ENCODE measurements at places on chromosomes 13 and 19.

DNA sequence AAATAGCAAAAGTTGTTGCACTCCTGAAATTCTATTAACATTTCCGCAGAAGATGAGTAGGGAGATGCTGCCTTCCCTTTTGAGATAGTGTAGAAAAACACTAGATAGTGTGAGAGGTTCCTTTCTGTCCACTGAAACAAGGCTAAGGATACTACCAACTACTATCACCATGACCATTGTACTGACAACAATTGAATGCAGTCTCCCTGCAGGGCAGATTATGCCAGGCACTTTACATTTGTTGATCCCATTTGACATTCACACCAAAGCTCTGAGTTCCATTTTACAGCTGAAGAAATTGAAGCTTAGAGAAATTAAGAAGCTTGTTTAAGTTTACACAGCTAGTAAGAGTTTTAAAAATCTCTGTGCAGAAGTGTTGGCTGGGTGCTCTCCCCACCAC is 55.0 kb downstream of the CYSLTR2 start:
- DNase-seq, result no peak

DNA sequence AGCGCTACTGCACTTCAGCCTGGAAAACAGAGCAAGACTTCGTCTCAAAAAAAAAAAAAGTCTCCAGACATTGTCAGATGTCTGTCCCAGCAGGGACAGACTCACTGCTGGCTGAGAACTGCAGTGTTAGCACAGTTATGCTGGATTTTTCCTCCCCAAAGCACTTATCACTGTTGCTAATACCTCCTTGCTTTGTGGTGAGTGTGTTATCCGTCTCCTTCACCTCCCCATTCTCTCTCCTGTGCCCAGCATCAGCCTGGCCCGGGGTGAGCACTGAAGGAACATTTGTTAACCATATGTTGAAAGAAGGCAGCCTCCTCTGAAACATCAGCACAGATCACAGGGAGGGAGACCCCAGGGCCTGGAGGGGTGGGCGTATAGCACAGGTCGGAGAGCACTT is 11.3 kb downstream of the MYO9B start:
- DNase-seq, result no peak

DNA sequence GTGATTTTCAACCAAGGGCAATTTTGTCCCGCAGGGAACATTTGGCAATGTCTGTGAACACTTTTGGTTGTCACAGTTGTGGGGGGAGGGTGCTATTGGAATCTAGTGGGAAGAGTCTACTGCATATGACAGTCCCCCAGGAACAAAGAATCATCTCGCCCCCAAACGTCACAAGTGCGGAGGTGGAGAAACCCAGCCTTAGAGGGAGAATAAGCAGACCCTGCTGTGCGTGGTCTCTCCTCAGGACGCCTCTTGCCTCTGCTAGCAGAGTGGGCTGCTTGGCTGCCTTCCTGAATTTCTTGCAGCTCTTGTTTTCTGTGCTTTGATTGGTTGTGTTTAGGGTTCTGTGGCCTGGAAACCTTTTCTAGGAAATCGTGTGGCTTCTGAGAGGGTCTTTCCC is 42.5 kb downstream of the NFIX start:
- no peak for DNase-seq

DNA sequence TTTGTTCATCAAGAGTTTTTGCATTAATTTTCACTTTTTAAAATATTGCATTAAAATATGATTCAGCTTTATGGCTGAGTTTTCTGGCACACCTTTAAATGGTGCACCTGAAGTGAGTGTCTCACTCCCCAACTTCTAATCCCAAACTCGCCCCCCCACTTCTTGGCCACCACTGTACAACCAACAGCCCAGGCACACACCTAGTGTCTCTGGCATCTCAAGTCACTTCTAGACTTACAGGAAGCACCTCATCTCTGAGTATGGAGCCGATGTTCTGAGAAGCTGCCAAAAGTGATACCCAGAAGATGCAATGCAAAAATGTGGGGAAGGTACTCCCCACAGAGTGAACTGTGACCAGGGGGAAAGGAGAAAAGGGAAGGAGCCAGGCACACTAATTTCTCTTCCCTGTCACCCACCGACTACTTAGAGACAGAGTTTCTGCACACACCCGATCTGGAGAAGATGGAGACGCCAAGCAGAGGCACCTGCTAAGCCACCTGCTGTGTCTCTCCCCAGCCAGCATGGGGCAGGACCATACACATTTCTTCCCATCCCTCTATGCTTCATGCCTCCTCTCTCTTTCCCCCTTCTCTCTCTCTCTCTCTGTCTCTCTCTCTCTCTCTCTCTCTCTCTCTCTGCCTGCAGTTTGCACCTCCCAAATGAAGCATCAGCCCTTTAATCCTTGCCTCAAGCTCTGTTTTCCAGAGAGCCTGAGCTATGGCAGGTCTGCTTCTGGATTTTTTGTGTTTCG is 155.3 kb upstream of the ZNF507 start:
- DNase-seq, result no peak

- DNase-seq, result no peak
These were observed 60.2 kb upstream of the CYSLTR2 start for GRCh38 chr13:48593536-48593935.
